ENCODE measurements at places on chromosomes 12 and 14.

- DNase-seq: no peak
Observed at GRCh38 chr14:40847480-40847879, 759.2 kb upstream of the LRFN5 start.

- DNase-seq: no peak
Observed at GRCh38 chr12:104372061-104372720, 68.7 kb downstream of the EID3 start.

GRCh38 chr12:121753844-121754264 is 39.6 kb downstream of the RHOF start:
- DNase-seq: no peak

DNA sequence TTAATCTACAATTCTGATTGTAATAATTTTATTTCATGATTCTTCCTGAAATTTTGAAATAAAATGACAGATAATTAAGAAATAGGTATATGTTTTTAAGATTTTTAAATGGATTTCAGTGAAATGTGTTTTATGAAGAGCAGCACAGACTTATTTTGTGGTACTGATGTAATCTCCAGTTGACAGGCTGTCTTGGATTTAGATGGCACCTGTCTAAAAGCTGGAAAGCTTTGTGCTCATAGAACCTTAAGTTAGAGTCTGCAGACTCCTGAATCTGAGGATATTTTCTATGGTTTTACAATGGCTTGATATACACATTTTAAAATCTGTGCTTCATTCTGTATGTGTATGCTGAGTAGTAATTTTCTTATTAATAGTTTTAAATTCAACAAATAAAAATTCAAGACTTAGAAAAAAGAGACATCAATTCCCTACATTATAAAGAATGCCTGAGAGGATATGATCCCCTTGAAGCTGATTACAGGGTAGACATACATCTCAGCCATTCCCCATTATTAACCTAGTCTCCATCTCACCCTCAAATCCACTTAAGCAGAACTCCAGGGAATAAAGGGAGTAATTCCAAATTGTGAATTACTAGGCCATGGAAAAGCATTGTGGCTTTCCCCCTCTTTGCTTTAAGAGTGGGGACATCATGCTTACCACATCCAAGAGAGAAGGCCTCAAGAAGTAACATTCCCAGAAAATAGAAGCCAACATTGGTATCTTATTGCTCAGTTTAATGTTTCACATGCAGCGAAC is 33.7 kb upstream of the ACSS3 start:
- no peak for DNase-seq

DNA sequence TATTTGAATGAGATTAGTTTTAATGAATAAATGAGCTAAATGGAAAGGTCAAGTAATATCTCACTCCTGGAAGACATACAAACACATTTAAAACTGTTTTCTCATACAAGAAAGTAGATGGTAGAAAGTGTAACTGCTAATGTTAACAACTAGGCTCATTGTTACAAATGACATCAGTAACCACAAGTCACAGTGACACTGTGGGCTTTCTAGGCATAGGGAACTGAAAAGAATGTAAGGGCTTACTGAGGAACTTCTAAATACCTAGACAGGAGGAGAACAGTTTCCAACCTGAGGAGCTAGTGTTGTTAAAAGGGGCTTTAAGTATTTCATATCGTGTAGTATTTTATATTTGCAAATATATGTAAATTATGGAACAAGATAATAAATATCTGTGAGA is 17.5 kb upstream of the ERGIC2 start:
- DNase-seq: no peak

DNA sequence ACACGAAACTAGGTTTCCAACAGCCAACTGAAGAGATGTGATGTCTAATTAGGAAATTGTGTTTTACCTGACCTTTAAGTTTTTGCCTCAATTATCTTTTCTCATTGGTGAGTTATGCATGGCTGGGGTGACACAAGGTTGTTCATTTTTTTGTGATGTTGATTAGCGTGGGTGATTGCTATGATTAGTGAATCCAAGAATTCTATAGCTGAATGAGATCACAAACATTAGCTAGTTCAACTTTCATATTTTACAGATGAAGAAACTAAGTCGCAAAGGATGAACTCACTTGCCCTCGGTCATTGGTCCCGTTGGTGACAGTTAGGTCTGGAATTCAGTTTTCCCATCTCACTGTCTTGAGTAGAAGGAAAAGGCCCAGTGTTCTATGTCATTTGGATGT is 32.6 kb upstream of the LMNTD1 start:
- DNase-seq: no peak

DNA sequence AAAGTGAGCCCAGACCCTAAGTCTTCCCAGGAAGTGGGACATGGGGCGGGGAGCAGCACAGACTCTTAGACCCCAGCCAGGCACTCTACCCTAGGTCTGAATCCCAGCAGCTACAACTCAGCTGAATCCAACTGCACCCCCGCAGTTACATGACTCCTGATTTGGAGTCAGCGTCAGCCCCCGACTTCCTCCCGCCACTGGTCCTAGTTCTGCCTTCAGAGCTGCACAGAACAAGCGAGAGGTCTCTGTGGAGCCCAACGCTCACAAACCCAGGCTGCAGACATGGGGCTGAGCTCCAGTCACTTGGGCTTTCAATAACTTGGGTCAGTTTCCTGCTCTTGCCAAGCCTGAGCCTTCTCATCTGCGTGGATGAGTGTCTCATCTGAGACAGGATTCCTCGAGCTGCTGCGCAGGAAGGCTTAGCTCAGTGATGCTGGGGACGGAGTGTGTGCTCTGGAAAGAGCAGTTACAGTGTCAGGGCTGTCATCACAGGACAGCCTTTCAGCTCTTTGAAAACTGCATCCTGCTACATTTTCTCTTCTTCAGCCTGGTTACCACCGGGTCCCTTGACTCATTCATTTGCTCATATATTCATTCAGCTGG is 30.6 kb upstream of the NXPH4 start:
- no peak for DNase-seq

DNA sequence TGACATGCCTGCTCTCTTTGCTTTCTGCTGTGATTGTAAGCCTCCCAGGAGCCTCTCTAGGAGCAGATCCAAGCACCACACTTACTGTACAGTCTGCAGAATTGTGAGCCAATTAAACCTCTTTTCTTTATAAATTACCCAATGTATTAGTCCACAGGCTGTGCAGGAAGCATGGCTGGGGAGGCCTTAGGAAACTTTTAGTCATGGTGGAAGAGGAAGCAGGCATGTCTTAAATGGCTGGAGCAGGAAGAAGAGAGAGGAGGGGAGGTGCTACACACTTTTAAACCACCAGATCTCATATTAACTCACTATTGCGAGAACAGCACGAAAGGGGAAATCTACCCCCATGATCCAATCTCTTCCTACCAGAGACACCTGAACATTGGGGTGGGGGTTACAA is 108.9 kb downstream of the DERA start:
- DNase-seq: no peak

DNA sequence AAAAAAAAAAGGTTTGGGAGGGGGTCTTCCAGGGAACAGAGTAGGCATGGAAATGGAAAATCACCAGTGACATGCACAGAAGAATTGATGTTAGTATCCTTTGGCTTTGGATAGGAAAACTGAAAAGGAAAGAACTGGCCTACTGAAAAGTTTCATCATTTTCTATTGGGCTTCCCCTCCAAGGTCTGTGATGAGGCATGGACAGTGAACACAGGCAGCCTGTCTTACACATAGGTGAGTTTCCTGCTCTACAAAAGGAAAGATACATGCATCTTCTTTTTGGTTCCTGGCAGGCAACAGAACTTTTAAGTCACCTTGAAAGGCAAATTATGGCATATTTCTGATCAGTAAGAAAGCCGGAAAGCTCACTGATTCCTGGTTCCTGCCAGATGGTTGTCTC is 5.8 kb downstream of the BMAL2 start:
- DNase-seq: no peak

GRCh38 chr12:70849265-70849960 is 71.1 kb downstream of the PTPRR start:
- no peak for DNase-seq

GRCh38 chr14:106831322-106831720 is 1304.9 kb downstream of the TMEM121 start:
- peak; percentile 43 for DNase-seq

DNA sequence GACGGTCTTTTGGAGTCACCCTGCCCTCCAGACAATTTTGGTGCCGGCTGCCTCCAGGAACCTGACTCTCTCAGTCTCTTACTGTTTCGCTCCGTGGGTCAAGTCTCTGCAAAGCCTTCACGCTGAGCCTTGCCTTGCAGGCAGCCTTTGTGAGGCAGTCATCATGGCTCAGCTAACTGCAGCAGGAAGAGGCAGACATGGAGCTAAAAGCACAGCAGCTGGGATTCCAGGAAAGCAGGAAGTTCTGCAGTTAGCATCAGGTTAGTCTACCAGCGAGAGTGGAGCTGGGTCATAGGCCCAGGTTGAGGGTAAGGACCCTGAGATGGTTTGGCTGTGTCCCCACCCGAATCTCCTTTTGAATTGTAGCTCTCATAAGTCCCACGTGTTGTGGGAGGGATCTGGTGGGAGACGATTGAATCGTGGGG is 305.4 kb downstream of the PCNX1 start:
- DNase-seq: no peak

GRCh38 chr14:72615451-72616121 is 278.3 kb downstream of the DPF3 start:
- DNase-seq: no peak

GRCh38 chr14:99535448-99535847 is 54.2 kb downstream of the CCNK start:
- DNase-seq: no peak

DNA sequence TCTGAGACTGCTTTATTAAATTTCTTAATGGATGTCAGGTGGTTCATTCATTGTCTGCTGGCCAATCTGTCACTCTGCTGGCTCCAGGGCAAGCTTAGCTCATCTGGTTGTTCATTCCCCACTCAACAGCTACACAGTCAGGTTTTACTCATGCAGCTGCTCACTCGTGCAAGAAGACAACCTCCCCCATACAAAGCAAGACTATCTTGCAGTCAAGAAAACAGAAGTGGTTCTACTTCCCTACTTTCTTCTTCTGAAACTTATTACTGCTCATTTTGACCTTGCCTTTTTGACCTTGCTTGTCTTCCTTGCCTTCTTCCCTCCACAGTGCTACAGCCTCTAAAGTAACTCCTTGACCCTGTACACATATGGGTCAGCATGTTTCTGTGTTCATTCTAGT is 277.9 kb downstream of the SSPN start:
- no peak for DNase-seq

- DNase-seq: no peak
Observed at GRCh38 chr12:31471823-31472222, 119.1 kb downstream of the DENND5B start.

DNA sequence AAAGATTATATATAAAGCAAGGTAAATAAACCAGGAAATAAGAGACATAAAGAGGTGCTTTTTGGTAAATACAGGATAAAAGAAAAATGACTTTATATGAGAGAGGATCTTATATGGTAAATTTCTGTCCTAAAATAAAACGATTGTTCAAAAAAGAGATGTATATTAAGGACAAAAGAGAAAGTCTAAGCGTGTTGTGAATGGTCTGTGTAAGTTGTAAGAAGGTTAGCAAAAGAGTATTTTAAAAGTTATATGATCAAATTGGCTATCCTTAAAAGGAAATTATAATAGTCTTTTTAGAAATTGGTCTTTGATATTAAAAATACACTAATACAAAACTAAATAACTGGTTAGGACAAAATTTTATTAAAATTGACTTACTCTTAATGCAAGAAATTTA is 14.1 kb upstream of the ACSM4 start:
- DNase-seq: no peak

- DNase-seq: no peak
Observed at GRCh38 chr14:23043754-23044153, 1.7 kb downstream of the PSMB11 start.

- DNase-seq: no peak
Observed at GRCh38 chr14:38929416-38929815, 173.6 kb downstream of the SEC23A start.

DNA sequence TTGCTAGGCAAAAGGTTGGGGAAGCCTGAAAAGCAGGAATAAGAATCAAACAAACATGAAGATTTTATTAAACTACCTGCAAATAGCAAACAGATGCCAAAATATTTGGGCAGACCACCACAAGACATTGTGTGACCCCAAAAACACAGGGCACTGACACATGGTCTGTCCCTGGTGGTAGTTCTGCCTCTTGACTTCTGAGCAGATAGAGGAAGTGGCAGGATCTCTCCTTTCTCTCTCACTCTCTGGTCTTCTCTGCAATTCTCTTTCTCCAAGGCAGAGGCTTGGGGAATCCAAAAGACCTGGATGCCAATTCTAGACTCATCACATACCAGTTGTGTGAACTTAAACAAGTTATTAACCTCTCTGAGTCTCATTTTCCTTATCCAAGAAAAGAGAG is 4.3 kb upstream of the PTGDR start:
- no peak for DNase-seq

GRCh38 chr14:22849212-22849819 is 12.9 kb downstream of the MMP14 start:
- DNase-seq: no peak

DNA sequence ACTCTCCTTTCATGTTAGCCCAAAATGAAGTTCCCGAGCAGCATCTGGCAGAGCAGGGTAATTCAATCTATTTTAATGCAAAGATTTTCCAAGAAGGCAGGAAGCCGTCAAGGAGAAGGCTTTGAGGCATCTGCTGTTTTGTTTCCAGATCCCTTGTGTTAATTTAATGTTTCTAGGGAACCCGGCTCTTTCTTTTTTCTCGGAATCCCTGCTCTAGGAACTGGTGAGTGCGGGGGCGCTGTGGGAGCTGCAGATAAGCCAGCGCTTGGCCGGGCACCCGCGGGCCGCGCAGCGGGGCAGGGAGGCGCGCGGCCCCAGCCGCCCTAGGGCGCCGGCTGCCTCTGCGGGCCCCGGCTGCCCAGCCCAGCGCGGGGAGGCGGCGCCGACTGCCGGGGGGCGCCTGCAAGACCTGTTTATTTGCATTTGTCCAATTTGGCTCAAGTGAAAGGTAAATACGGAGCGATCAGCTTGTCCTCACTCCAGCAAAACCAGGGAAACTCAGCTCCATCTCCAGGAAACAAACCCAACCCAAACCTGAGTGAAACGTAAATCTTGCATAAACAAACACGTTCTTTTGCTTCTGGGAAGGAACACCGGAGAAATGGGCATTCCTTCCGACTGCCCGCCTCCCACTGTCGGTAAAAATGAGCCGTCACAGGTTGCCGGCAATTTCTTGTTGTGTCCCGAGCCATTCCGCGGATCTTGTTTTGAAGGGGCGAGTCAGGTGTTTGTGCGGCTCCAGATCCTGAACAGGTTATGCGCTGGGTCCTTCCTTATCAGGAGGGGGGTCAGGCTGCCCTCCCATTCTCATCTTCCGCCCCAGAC is 65.1 kb downstream of the CRADD start:
- no peak for DNase-seq

- no peak for DNase-seq
Observed at GRCh38 chr12:51307655-51308593, 16.1 kb downstream of the BIN2 start.

GRCh38 chr14:64926398-64926995 is 12.2 kb downstream of the CHURC1 start:
- no peak for DNase-seq

DNA sequence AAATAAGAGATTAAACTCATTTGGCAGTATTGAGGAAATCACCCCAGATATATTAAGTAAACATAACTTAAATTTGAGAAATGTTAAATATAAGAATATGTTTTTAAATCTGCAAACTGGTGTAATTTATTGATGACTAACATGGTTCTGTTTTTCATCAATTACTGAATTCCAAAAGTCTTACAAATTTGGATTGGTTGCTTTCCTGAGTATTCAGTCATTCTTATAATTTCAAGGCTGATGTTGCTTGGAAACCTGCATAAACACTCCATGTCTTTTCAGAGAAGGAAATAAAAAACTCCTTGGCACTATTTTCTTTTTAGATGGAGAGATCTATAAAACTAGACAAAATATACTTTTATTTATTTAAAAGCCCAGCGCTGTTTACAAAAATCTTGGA is 71.7 kb downstream of the NOVA1 start:
- DNase-seq: no peak
